Left kidney (tissue), 8 donors: ENCODE measurements at places on chromosomes 1 and 21. TPM values are rescaled to one million over a fixed set of nuclear protein-coding genes. Genes with fewer than 3 reads are reported as not detected.

The JTB gene
- polyA plus RNA-seq: 89.6 TPM

The LAPTM5 gene
- 12.7 TPM for polyA plus RNA-seq

The NCF2 gene
- 2.9 TPM for polyA plus RNA-seq

The THEM5 gene
- 0.52 TPM for polyA plus RNA-seq

The NBPF3 gene
- polyA plus RNA-seq: 16.8 TPM

The ATP6V1G3 gene
- polyA plus RNA-seq: 3.2 TPM
